ENCODE measurements at places on chromosomes 12 and 14.

- DNase-seq = no peak
These were observed 122.3 kb upstream of the ATF1 start for GRCh38 chr12:50641566-50641965.

GRCh38 chr12:124428792-124429281, 133.9 kb downstream of the RFLNA start:
- no peak for DNase-seq

- no peak for DNase-seq
These were observed 257.3 kb downstream of the TMEM121 start for GRCh38 chr14:105783707-105784106.

GRCh38 chr14:80607430-80608190, 333.9 kb downstream of the CEP128 start:
- peak; percentile 83 for DNase-seq

DNA sequence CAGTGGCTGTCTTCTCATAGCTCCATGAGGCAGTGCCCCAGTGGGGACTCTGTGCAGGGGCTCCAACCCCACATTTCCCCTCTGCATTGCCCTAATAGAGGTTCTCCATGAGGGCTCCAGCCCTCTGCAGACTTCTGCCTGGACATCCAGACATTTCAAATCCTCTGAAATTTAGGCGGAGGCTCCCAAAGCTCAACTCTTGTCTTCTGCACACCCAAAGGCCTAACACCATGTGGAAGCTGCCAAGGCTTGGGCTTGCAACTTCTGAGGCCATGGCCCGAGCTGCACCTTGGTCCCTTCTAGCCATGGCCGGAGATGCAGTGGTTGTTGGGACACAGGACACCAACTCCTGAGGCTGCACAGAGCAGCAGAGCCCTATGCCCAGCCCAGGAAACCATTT, 20.5 kb upstream of the PPP2R5C start:
- DNase-seq = no peak

DNA sequence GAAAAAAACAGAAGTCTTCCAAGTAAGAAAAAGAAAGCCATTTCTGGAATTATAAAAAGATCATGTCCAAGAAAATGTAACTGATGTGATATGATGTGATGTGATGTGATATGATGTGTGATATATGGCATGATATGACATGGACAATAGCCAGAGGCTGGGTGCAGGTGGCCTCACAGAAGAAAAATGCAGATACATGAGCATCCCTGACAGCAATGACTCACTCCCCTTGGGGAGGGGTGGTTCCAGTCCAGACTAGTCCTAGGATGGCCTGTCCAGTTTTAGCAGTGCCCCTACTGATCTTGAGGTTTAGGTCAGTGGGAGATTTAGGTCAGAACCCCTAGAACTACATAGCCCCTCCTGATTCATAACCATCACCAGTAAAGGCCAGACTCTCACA, 3.5 kb upstream of the RHOJ start:
- no peak for DNase-seq

DNA sequence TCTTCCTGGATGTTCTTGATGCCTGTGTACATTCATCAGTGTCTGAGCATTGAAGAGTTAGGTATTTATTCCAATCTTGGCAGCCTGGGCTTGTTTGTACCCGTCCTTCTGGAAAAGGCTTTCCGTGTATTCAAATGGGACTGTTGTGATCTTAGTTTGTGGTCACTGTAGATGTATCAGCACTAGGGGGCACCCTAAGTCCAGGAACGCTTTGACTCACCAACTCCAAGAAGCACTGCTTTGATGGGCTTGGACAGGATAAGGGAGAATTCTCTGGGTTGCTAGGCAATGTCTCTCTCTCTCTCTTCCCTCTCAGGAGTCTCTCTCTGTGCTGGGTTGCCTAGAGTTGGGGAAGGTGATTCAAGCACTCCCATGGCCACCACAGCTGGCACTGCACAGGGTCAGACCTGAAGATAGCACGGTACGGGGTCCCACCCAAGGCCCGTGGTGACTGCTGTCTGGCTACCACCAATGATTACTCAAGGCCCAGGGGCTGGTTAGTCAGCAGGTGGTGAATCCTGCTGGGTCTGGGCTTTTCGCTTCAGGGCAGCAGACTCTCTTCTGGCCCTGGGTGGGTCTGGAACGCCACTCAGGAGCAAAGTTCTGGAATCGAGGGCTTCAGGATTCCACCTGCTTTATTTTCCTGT, 211.1 kb upstream of the RGS6 start:
- DNase-seq = peak; percentile 89

GRCh38 chr14:101622251-101623076, 61.2 kb downstream of the DIO3 start:
- DNase-seq = no peak

GRCh38 chr12:9387450-9387849, 179.3 kb upstream of the PZP start:
- DNase-seq = no peak

- peak; percentile 46 for DNase-seq
These were observed at the start of gene IGF1 for GRCh38 chr12:102480406-102480805. TSS of gene IGF1 (minus strand) at chr12:102480563. CDS start at chr12:102480381, 182 bp downstream.

DNA sequence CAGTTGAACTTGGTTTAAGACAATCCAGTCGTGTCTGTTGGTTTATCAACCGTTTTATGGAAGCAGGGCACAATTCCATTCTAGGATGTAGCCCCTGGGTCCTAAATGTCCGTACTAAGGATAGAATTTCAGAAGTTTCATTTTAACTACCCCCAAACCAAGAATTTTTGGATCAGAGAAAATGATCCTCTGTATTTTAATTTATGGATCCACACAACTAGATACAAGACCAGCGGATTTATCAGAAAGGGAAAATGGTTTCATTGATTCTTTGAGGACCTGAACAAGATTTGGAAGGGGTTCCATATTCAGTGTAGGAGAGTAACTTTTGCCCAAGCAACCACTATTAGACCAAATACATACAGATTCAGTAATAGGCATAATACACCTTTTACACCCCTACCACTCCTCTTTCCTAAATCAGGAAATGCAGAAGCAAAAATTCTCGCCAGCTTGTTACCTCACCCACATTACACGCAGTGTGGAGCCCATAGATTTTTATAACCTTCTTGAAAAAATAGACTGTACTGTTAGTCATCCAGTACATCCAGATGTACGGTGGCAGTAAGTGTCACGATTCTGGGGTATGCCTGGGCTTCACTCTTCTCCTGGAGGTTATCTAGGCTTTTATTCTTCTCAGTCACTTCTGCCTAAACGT, 1.4 kb upstream of the FBXL14 start:
- no peak for DNase-seq

GRCh38 chr12:50690925-50691324, 73.0 kb upstream of the ATF1 start:
- no peak for DNase-seq

- peak; percentile 74 for DNase-seq
These were observed 61.3 kb upstream of the RESF1 start for GRCh38 chr12:31897781-31898503.

- no peak for DNase-seq
These were observed 444.7 kb upstream of the FBXO33 start for GRCh38 chr14:39876916-39877315.

GRCh38 chr14:77865455-77865854, 65.5 kb downstream of the ADCK1 start:
- DNase-seq = no peak

DNA sequence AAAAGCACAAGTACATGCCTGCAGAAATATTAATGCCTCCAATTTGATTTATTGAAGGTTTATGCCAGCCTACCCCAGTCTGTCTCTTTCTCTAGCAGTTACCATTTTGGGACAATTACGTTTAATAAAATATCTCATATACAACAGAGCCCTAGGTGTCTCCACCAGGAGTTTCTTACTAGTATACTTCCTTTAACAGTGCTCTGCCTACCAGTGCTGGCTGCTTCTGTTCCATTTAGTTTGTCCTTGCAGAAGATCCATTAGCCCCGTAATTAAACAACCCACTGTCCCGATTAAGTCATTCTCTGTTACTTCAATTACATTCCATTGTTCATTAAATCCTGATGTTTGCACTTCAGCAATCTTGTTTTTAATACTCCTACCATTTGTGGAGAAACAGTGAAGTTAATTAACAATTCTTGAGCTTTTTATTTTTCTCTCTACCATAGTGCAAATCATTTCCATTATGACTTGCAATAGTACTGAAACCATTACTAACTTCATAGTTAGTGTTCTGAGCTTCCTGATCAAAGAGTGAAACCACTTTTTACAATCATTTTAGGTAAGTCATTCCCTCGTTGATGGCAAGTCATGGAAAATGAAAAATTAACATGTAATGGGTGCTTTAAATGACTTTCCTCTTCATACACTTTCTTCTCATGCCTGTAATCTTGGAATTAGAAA, 121.1 kb downstream of the PLXNC1 start:
- DNase-seq = no peak

GRCh38 chr14:30204431-30204980, 276.9 kb upstream of the PRKD1 start:
- DNase-seq = no peak

- DNase-seq = no peak
These were observed 4.3 kb downstream of the GPR132 start for GRCh38 chr14:105060751-105061427.

DNA sequence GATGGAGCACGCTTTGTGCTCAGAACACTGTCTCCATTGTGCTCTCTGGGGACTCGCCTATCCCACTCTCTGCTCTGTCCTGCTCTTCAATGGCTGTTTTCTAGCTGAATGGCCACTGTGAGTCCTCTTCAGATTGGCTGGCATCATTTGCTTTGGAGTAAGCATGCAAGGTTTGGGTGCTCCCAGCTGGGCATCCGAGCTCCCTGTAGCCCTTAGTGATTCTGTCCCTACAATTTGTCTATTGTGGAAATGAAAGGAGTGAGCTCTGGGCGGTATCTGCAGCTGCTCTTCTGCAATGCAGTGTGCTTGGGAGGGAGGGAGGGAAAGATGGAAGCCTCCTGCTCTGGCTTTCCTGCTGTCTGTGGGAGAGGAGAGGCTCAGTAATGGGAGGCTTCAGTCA, 84.8 kb downstream of the SMOC1 start:
- no peak for DNase-seq

- no peak for DNase-seq
These were observed 26.5 kb downstream of the OTUB2 start for GRCh38 chr14:94052662-94053061.
